GOT3 (cell line): ENCODE measurements at places on chromosomes 5 and 9.

GRCh38 chr5:104431981-104432380, 869.4 kb upstream of the NUDT12 start:
- no peak for DNase-seq

DNA sequence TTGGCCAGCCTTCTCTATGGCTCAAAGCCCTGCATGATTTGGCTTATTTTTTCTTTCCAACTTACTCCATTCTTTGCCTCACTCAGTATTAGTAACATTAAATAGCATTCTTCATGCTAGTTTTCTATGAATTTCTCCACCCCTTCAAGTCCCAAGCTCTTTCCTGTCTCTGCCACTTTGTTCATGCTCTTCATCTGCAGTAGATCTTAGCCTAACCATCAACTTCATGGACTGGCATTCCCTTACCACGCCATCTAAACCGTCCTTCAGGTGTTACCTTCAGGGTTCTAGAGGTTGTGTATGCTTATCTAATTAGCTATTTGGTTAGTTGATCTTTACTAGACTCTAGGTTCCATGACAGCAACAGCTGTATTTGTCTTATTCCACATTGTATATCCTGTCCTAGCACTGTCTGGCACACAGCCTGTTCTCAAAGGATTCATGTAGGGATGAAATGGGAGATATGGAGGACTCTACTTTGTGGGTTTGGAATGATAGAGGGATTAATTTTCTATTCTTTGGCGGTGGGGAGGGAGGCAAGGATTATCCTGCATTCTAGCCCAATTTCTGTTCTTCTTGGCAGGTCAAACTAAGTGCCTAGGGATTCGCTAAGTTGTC, 26.4 kb downstream of the TMEM167A start:
- DNase-seq: no peak

- no peak for DNase-seq
Observed at GRCh38 chr5:76468635-76469425, 65.7 kb downstream of the IQGAP2 start.

- DNase-seq: no peak
Observed at GRCh38 chr5:75869891-75870290, 152.7 kb upstream of the POC5 start.

GRCh38 chr9:90974643-90975245, 173.1 kb downstream of the SYK start:
- no peak for DNase-seq

- DNase-seq: no peak
Observed at GRCh38 chr5:159645179-159645846, 271.0 kb upstream of the ADRA1B start.

- no peak for DNase-seq
Observed at GRCh38 chr5:116038817-116039216, 6.5 kb downstream of the ARL14EPL start.

DNA sequence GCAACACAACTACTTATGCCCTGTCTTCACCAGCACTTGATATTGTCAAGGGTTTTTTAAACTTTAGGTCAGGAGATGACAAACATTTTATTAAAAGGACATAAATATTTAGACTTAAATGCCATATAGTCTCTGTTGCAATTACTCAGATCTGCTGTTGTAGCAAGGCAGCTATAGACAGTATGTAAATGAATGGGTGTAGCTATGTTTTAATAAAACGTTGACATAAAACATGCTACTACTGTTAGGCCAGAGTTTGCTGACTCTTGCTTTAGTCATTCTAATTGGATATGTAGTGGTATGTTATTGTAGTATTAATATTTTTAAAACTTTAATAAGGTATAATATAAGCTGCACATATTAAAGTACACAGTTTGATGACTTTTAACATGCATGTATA, 27.7 kb downstream of the ZNF131 start:
- DNase-seq: no peak

DNA sequence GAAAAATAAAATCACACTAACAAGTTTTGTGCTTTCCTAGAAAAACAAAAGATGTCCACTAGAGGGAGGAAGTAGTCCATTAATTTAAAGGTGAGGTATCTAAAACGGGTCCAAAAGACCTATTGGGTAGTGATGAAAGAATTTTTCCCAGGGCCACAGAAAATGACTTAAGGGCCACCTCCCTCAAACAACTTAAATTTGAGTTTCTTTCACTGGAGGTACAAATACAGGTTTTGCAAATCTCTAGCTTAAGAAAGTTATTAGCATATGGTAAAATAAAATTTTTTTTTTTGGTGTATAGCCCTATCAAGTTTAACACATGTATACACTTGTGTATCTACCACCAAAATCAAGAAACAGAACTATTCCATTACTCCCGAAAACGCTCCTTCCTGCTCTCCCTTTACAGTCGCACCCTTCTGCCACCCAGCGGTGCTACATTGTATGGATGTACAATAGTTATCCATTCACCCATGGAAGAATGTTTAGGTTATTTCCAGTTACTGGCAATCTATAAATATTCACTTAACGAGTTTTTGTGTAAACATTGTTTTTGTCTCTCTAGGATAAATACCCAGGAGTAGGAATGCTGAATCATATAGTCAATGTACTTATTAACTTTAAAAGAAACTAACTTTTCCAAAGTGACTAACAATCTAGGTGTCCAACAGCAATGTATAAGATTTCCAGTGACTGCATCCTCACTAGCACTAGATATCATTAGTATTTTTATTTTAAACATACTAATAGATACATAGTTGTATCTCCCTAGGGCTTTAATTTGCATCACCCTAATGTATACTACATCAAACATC, 21.9 kb downstream of the DEPDC1B start:
- no peak for DNase-seq

GRCh38 chr5:4576161-4576748, 563.9 kb upstream of the ADAMTS16 start:
- no peak for DNase-seq

GRCh38 chr5:98827161-98827560, 53.7 kb downstream of the RGMB start:
- DNase-seq: no peak

DNA sequence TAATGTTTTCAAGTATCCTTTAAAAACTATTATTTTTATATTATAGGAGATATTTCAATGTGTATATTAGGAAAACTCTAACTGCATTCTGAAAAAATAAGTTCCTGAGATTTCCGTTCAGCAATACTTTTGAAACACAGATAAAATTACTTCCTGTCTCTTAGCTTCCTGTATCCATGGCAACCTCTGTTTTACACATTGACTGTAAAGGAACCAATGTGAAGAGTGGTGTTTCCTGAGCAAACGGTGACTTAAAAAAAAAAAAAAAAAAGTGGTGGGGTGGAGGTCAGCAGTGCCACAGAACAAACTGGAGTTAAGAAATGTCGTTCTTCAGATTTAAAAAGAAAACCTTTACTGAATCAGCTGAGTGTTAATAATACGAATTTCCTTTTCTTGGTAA, at the start of gene LRRC70:
TSS of gene LRRC70 (plus strand) at position 280 of the 400 bp plus-strand sequence. CDS start 620 bp downstream, outside the sequence.
- no peak for DNase-seq

GRCh38 chr9:137313326-137313936, 11.4 kb upstream of the NRARP start:
- no peak for DNase-seq

GRCh38 chr5:123505633-123506032, 6.3 kb upstream of the CSNK1G3 start:
- no peak for DNase-seq

DNA sequence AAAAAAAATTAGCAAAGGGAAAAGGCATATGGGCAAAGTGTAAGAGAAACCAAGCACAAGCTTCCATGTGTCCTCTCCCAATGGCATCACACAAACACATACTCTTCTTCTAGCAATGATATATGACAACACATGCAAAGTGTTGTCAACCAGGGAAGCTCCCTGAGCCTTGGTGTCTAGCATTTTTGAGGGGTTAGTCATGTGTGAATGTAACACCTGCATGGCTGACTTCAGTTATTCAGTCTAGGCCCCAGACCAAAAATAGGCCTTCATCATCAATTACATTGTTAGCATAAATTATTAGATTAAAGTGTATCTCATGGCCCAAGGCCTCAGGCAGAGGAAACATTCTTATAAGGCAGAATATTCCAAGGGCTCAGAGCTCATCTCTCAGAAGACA, 450.0 kb downstream of the TLE1 start:
- no peak for DNase-seq

DNA sequence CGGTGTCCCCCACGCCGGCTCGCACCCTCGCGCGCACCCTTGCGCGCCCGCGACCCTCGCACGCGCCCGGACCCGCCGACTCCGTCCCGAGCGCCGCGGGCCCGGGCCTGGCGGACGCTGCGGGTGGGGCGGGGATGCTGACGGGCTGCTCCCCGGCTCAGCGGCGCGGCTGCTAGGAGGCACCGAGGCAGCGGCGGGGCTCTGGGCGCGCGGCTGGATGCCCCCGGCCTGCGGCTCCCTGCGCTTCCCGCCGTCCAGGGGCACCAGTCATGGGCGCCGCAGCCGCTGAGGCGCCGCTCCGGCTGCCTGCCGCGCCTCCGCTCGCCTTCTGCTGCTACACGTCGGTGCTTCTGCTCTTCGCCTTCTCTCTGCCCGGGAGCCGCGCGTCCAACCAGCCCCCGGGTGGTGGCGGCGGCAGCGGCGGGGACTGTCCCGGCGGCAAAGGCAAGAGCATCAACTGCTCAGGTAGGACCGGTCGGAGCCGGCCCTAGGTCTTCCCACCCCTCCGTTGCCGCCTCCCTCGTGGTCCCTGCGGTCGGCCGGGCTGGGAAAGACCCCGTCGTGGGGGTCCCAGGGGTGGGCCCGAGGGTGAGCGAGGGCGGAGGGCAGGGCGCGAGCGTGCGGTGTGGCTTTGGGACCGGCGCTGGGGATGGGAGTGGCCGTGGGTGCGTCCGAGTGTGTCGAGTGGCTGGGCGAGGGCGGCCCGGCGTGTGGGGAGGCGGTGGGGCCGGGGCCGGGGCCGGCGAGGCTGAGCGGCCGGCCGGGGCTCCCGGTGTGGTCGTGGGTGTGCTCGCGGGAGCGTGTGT, 530 bp downstream of the TMEFF1 start:
- DNase-seq: no peak

- no peak for DNase-seq
Observed at GRCh38 chr9:25681266-25681665, 3.0 kb upstream of the TUSC1 start.

DNA sequence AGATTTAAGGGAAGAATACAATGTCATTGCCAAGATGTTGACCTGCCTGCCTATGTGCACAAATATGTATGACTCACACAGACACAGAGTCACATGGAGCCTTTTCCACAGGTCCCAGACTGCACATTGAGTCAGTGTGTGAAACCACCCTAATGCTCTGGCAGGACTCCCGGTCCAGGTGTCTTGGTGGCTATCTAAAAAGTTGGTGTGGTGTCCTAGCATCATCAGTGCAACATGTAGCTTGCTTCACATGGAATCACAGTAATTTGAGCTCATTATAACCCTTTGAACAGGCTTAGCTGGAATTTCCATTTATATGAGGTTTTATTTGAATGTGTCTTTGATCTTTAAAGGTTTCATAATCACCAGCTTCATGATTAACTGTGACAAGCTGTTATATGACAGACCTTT, 10.7 kb downstream of the IFNA5 start:
- DNase-seq: no peak

GRCh38 chr9:93297659-93298497, 113.9 kb downstream of the WNK2 start:
- no peak for DNase-seq

DNA sequence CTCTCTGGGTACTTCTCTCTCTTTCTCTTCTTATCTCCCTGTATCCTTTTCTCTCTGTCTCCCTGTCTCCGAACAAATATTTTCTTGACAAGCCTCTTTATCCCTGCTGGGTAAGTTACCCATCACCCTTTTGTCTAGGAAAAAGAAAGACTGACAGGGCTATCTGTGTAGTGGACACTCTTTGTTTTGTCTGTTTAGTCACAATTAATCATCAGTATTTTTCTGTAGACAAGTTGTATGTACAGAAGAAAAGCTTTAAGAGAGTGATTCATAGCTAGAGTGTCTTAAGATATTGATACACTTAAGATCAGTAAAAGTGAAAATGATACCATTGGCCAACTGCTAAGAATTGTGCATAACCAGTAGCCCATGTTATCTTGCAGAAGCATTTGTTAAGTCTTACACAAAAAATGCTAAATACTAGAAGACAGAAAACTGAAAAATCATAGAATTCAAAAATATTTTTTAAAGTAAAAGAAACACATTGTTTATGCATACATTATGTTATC, 1043.8 kb upstream of the EDIL3 start:
- DNase-seq: no peak

DNA sequence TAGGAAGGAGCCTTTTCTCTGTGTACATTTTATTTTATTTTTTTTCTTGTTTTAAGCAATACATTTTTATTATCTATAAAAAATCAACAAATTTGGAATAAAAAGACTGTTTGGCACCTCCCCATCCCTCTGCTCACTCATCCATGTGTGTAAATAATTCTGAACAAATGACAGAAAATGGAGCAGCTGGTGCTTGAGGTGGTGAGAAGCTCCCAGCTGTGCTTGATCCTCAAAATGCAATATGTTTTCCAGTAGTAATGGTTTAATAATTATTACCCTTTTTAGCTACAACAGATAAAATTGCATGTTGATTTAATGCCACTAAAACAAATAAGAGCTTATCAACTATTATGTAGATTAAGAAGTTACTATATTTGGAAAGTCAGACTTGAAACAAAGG, 132.5 kb downstream of the CDH18 start:
- DNase-seq: no peak

DNA sequence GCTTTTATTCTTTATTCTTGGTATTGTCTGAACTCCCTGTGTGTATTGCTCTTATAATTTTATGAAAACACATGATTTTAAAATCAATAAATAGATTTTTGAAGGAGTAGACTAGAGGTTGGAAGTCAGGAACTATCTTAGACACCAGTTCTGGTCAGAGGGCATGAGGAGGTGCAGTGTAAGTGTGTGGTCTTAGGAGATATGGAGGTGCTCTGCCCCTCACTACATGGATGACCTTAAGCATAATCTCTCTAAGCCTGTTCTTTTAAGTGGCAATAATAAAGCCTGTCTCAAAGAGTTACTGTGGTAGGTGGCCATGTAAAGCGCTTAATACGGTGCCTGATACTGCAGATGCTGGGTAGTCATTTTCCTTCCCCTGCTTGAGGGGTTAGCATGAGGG, 34.0 kb downstream of the RPS23 start:
- no peak for DNase-seq

DNA sequence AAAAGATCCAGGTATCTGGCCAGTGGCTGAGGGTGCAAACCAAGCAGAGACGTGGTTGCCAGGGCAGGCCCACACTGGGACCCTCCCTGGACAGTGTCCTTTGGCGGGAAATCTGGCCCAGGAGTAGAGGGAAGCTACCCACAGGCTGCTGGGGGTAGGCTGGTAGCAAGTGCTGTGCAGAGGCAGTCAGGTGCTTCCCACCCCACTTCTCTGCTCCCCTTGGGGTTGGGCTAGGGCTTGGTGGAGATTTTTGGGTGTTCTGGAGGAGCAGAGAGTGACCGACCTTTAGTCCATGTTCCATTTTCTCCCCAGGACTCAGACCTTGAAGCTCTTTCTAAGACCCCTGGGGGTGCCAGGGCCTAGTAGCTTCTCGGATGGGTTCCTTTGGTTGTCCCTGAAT, 5.6 kb downstream of the PRDM12 start:
- no peak for DNase-seq

GRCh38 chr9:77827104-77827784, 179.1 kb upstream of the GNA14 start:
- no peak for DNase-seq
